Activated CD4-positive, alpha-beta T cell treated with anti-CD3 and anti-CD28 coated beads, Interleukin-2, amount 50 U/mL, for 48 hours (primary cell): ENCODE measurements at places on chromosomes 6 and 20.

- DNase-seq = no peak
Observed at GRCh38 chr6:148969603-148970061, 222.8 kb downstream of the UST start.

- no peak for DNase-seq
Observed at GRCh38 chr6:19921786-19922185, 84.6 kb downstream of the ID4 start.

DNA sequence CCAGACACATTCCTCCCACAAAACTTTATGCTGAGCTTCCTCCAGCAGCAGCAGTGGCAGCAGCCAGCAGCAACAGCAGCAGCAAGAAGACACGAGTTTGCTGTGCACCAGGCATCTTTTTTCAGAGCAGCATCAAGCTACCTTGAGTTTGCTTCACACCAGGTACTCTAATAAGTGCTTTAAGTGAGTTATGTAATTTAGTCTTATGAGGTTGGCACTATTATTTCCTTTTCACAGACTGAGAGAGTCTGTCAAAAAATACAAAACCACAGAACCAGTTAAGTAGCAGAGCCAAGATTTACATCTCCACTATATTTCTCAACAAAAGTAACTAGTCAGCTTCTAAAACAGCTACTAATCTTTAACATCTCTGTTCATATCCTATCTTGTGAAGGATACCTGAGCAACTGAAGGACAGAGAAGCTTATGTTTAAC, 23.7 kb downstream of the RANBP9 start:
- DNase-seq = no peak

- peak; percentile 86 for DNase-seq
Observed at GRCh38 chr6:38493931-38494547, 145.7 kb downstream of the BTBD9 start.

- peak; percentile 24 for DNase-seq
Observed at GRCh38 chr6:157316871-157317814, 6.2 kb downstream of the TMEM242 start.

DNA sequence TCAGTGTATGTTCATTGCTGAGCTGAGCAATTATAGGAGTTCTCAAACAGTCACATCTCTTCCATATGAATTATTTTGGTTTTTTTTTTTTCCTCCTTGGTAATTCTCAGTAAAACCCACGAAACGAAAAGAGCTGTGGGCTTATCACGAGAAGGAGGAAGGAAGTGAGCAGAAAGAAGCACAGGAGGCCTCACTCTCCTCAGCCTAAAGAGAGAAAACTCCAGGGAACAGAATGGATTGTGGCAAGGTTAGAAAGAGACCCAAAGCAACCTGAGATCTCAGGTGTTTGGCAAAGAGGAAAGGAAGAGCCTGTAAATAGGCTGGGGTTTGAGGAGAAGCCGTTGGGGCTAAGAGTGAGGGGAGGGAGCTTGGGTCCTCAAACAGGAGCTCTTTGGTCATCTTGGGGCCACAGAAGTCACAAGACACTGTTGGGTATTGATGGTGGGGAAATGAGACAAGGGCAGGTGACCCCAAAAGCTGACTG, 67.8 kb upstream of the CITED2 start:
- no peak for DNase-seq

DNA sequence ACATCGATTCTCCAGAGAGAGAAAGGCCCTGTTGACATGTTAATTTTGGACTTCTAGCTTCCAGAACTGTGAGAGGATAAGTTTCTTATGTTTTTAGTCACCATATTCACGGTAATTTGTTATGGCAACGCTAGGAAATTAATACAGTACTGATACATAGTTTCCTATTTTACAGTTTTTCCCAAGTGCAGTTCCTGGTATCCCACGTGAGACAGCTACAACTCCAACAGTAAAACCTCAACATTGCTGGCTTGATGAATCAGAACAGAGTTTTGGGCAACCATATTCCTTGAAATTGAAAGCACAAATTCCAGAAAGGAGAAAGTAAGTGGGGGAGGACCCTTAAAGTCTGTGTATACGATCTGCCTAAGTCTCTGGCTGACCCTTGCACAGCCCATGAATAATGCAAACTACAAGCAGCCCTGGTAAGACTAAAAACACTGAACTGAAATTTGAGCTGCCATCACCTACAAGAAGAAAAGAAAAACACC, 505.1 kb upstream of the NRSN1 start:
- no peak for DNase-seq

DNA sequence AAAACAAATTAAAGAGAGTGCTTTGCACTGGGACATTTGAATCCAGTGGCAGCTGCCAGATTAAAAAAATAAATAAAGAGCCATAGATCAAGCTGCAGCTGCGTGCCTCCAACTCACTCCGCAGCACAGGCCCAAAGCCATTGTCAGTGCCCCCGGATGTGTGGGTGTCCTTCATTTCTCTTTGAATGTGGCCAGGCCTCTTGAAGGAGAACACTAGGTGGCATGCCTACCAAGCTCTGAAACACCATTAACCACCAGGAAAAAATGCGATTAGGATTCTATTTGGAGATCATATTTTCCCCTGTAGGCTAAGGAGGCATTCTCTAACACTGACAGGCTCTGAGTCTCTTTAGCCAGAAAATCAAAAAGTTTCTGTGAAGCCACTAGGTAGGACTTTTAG, 549.8 kb downstream of the PRKN start:
- DNase-seq = no peak

DNA sequence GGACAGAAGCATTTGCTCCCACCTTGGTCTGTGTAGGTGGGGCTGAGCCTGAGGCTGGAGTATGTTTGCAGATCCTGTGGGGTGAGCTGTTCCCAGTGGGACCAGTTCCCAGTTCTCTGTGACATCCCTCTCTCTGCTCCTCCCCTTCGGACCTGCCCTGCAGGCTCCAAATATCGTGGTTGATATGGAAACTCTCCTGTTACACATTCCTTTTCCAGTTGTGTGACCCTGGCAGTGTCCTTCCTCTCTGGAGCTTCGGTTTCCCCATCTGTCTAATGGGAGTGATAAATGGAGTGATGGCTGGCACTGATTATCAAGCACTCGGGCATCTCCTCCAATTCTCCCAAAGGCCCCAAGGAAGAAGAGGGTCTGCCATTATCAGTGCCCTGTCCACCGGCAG, 15.7 kb upstream of the TGM2 start:
- DNase-seq = no peak

GRCh38 chr6:157905590-157906342, 75.9 kb upstream of the SYNJ2 start:
- DNase-seq = no peak

DNA sequence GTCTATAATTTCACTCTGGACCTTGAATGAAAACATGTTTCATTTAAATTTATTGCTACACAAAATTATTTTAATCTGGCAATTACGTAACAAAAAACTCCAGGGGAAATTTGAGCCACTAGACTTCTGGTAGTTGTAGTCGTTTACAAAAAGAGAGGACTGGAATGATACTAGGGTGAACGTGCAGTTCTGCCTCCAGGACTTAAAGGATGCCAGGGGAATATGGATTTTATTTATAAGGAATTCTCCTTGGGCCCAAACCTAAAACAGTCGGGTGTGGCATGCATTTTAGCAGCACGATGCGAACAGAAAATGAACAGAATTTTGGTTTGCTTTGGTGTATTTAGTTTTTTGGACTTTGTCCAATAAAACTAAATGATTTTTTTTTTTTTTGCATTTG, 76.9 kb downstream of the PRL start:
- DNase-seq = no peak

DNA sequence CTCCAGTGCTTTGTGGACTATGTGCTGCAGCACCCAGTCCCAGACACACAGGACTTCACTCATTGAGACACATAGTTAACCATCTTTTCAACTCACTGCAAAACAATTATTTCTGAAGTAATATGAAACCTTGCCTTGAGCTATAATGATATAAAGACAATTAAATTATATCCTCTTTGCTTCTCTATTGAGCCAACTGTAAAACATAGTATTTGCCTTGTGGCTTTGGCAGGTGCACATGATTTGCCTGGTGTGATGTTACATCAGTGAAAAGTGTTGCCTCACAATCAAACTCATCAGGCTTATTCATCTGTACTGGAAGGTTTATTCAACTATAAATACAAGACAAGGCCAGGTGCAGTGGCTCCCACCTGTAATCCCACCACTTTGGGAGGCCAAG, 80.6 kb downstream of the NCOA7 start:
- no peak for DNase-seq

- DNase-seq = no peak
Observed at GRCh38 chr20:5602346-5602745, 147.9 kb upstream of the SHLD1 start.

DNA sequence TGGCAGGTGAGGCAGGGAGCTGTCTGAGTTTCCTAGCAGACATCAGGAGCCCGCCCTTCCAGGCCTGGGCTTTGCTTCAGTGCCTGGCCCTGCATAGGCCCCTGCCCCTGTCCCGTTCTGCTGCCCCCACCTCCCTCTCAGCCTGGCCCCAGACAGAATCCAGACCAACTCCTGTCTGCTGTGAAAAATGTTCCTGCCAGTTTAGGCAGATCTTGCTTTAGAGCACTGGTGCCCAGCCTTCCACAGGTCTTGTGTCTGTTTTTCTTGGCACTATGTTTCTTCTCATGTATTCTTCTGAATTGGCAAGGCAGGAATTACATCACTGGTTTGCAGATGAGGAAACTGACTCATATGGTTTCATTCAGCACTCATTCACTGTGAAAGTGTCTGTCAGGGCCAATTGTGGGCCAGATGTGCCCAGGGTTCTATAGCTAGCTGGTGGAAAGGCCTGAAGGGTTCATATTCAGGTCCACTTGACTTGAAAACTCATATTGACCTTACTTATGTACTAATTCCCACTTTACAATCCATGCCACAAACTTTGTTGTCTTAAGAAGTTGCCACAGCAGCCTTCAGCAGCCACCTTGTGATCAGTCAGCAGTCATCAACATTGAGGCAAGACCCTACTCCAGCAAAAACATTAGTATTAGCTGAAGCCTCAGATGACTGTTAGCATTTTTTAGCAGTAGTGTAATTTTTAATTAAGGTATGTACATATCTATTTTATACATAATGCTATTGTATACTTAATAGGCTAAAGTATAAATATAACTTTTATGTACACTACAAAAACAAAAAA, 40.5 kb downstream of the HLA-F start:
- DNase-seq = peak; percentile 25

GRCh38 chr6:113326781-113327180, 530.4 kb upstream of the MARCKS start:
- no peak for DNase-seq

DNA sequence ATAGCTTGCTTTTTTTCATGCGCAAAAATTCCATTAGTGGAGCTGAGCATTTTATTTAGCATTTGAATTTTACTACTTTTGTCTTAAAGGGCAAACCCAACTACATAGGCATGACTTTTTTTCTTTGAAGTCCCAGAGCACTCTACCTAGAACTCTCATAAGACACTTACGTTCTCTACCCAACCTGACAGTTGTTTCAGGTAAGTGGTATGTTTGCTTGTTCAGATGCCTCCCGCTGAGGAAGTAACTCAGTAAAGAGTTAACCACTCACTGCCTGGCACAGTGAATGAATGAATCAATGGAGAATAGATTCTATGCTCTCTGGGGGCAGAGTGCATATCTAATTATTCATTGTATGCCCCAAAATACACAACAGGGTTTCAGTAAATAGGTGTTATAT, 212.3 kb upstream of the PRDM1 start:
- DNase-seq = no peak

DNA sequence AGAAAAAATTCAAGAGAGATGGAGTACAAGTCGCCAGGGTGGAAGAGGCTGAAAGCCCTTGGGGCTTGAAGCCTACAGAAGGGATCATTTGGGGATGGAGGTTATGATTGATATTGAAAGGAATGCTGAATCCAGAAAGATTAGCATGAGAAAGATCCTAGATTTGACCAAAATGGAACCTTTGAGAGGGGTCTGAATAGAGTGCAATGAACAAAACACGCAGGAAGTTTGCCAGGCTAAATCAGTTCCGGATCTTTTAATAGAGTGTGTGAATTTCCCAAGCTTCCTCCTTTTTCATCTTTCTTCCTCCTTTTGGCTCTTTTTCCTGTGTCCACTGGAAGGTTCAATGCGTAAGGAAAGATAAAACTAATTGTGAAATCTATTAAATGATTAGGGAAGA, 15.3 kb downstream of the IPCEF1 start:
- DNase-seq = no peak

DNA sequence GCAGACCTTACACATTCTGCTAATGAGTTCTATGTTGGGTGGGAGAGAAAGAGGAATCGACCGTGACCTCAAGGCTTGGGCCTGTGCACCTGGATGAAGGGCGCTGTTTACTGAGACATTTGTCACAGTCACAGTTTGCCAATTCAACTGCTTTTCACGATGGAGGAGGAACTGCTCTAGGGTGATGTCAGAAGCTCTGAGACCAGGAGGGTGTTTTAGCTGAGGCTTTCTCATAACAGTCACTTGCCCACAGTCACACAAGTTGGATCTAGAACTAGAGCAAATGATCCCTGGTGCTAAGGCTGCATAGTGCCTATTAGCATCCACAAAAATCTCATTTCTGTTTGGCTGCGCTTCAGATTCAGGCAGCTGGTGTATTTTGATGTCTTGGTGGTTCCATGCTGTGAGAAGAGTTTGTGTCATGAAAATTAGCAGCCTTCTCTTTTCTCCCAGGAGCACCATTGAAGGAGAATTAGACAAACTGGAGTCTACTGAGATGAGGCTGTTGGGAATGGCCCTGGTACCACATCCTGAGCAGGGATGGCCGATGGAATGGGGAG, 83.3 kb upstream of the TGM3 start:
- no peak for DNase-seq

DNA sequence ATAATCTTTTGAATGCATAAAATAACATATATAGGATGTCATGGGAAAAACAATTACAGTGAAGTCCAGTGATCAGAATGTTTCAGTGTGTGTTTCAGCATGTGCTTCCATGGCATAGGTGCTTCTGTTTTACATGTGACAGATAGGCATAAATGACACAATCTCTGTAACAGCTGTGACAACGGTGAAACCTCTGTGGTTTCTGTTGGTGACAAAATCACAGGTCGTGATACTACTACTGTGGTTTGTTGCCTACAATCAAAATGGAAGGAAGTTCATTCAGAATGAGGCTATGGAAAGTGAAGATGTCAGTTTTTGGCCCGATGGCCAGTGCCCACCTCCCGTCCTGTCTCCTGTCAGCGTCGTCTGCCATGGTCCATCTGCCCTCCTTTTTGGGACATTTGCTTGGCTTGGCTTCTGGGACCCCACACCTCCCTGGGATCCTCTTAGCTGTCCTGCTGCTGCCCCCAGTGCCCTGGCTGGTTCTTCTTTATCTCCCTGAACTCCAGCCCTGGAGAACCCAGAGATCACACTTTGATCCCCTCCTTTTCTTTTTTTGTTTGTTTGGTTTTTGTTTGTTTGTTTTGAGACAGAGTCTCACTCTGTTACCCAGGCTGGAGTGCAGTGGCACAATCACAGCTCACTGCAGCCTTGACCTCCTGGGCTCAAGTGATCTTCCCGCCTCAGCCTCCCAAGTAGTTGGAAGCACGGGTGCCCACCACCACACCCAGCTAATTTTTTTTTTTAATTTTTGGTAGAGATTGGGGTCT, 79.3 kb upstream of the NAA20 start:
- DNase-seq = no peak

DNA sequence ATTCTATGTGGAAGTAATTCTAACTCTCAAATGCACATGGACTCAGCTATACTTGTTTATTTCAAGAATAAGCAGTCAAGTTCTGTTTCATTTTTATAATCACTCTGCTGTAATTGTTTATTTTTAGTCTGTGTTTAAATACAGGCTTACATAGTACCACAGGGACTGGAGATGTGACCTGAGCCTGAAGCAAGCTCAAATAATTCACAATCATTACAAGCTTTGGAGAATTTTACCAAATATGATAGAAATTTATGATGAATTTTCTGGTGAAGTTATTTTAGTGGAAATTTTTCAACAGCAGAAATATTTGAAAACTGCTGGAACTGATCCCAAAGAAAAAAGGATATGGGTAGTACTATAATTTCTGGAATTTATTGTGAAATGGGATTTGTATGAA, 41.6 kb upstream of the DSE start:
- no peak for DNase-seq
